ENCODE measurements at places on chromosomes 2 and 18. TPM values are rescaled to one million over a fixed set of nuclear protein-coding genes. Genes with fewer than 3 reads are reported as not detected.
A peak's percentile ranks its signal among the peaks of the same experiment; 100 is the strongest.

Gene BOD1L2
- total RNA-seq: not detected

Gene CD8B
- total RNA-seq: not detected

Gene HAT1
- 42.0 TPM for total RNA-seq

Gene ZNF512
- 34.7 TPM for total RNA-seq

Gene CHST9
- total RNA-seq: not detected

Gene EFEMP1
- total RNA-seq: 1,009 TPM

Gene MC5R
- total RNA-seq: not detected

Gene TMEM182
- not detected for total RNA-seq

Gene NHEJ1
- total RNA-seq: 18.3 TPM

Gene PROKR1
- not detected for total RNA-seq

Gene TXNDC2
- 0.16 TPM for total RNA-seq

Gene IL1RN
- 1.1 TPM for total RNA-seq

Gene COLEC11
- 0.09 TPM for total RNA-seq

Gene CHRNG
- not detected for total RNA-seq

Gene ZSWIM2
- total RNA-seq: not detected

- DNase-seq: no peak
Observed at GRCh38 chr2:141611981-141612380, 518.8 kb downstream of the LRP1B start.

DNA sequence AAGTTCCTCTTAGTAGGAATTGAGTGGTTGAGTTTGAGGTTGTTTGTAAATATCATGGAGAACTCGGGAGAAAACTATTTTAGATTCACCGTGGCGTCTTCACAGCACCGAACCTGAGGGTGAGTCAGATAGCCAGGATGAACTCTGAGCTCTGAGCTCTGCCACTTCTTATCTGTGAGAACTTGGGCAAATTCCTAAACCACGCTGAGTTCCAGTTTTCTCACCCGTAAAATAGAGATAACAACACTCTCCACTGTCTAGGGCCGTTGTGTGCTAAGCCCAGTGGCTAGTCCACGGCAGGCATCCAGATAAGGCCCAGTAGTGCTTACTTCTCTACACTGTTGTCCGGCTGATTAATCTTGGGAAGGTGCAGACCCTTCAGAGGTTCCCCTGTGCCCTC is 7.0 kb downstream of the KIF5C start:
- no peak for DNase-seq

GRCh38 chr18:697800-698199 is 14.6 kb downstream of the ENOSF1 start:
- no peak for DNase-seq

DNA sequence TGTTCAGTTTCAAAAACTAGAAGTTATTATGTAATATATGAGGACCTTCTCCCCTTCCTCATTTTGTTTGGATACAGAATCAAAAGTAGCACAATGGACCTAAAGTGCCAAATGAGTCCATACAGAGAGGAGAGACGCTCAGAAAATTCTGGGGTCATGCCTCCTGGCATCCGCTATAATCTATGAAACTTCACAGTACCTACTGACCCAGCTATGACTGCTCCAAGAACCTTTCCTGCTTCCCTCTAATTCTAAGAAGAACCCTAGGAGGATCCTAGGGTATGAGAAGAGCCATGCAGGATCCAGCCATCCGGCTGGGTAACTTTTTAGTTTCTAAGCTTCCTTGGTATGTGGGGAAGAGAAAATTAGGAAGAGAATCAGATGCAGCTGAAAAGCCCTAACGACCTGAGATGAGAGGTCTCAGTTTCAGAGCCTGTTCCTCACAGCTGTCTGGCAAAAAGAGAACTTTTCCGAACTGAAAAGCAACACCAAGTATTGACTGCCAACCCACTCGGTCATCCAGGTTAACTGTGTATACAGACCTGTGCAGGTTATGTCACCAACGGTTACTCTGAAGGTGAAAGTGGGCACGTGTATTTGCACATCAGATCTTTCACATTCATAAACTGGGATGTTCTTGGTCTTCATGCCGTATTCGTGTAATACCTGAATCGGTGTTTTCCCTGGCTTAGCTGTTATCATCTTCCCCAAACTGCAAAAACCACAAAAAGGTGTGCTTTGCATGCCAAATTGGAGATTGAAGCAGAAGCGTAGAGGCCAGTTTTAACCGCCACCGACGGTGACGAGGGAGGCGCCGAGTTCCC is 1.1 kb downstream of the PRKRA start:
- peak; percentile 16 for DNase-seq

- no peak for DNase-seq
Observed at GRCh38 chr2:229176136-229176535, 95.0 kb downstream of the PID1 start.

DNA sequence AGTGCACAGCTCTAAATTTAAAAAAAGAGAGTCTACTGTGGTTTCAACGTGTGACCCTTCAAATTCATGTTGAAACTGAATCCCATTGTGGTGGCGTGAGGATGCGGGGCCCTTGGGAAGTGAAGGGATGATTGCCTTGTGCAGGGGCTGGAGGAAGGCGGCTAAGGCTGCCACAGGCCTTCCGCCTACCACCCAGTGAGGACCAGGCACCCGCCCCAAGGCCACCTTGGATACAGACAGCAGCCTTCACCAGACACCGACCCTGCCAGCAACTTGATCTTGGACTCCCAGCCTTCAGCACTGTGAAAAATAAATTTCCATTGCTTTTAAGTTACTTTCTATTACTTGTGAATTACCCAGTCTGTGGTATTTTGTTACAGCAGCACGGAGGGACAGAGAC is 103.4 kb upstream of the TMEM18 start:
- DNase-seq: no peak

- DNase-seq: no peak
Observed at GRCh38 chr2:19989342-19989666, 601 bp downstream of the WDR35 start.

GRCh38 chr18:35818353-35818667 is 154.2 kb upstream of the RMP24 start:
- DNase-seq: no peak

DNA sequence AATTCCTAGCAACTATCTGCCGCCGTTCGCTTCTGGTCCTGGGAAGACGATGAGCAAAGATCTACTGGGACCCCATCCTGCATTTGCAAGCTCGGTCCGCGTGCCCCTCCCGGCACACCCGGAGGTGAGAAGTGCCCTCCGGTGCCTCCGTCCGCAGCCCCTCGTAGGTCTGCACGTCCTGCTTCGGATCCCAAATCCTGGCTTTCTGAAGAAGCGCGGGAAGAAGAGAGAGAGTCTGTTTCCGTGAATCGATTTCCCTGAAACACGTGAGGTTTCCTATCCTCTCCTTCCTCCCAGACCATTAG is 5.0 kb upstream of the OSR1 start:
- DNase-seq: peak; percentile 14

- no peak for DNase-seq
Observed at GRCh38 chr2:118823633-118824032, 23.8 kb downstream of the EN1 start.

DNA sequence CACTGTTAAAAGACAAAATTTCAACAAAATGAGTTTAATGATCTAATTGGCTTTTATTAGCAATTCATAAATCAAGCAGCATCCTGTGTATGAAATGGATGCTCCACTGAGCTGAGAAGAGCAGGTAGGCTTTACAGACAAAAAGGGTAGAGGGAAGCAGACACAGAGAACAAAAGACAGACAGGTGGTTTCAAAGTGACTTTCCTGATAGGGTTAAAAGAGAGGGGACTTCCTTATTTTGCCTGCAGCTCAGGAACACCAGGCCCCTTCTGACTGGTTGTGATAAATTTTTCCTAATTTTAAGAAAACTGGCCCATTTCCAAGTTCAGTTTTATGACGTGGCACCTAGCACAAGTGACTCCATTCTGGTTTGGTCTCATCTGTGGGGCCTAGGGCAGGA is 11.9 kb downstream of the TEX51 start:
- DNase-seq: no peak

DNA sequence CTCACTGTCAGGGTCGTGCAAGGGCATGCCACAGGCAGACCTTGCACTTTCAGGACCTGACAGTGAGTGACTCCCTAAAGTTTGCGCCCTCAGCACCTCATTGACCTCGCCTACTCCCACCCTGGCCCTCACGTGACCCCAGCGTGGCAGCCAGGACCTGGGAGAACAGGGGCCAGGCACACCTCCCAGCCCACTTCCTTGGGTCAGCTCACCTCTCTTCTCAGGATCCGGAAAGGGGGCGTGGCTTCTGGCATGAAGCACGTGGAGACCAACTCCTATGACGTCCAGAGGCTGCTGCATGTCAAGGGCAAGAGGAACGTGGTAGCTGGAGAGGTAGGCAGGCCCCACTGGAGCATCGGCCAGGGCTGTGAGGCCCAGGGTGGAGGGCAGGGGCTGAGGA is 8.8 kb downstream of the VIL1 start:
- DNase-seq: no peak

- DNase-seq: no peak
Observed at GRCh38 chr18:28831908-28832307, 655.0 kb upstream of the CDH2 start.

DNA sequence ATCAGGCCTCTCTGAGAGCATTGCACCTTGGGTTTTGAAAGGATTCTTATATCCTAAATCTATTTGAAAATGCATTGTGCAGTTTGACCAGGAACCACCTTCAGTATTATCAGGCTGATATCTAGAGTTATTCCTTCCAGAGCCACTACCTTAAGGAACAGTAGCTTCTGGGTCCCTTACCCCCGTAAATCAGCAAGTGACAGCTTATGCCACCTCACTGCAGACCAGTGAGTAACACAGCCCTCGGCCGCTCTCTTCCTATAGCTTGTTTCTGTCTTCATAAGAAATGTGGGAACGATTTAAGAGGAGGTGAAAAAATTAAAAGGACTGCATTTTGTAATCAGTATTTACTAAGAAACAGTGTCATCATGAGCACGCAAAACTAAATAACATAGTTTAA is 584.2 kb downstream of the GALR1 start:
- no peak for DNase-seq

DNA sequence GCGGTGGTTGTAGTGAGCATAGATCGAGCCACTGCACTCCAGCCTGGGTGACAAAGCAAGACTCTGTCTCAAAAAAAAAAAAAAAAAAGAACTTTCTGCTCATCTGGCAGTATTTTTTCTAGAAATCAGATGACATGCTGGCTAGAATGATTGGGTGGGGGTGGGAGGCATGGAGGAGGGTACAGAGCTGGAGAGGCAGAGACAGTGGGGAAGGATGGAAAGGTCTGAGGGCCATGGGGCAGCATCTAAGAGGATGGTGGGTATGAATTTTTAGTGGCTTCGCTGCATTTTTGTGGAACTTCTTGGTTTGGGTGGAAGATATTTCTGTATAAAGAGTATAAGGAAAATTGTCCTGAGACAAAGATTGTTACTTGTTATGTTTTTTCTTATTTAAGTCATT is 23.3 kb downstream of the ARMC9 start:
- DNase-seq: no peak

- DNase-seq: no peak
Observed at GRCh38 chr2:106267997-106268396, 73.9 kb upstream of the UXS1 start.

DNA sequence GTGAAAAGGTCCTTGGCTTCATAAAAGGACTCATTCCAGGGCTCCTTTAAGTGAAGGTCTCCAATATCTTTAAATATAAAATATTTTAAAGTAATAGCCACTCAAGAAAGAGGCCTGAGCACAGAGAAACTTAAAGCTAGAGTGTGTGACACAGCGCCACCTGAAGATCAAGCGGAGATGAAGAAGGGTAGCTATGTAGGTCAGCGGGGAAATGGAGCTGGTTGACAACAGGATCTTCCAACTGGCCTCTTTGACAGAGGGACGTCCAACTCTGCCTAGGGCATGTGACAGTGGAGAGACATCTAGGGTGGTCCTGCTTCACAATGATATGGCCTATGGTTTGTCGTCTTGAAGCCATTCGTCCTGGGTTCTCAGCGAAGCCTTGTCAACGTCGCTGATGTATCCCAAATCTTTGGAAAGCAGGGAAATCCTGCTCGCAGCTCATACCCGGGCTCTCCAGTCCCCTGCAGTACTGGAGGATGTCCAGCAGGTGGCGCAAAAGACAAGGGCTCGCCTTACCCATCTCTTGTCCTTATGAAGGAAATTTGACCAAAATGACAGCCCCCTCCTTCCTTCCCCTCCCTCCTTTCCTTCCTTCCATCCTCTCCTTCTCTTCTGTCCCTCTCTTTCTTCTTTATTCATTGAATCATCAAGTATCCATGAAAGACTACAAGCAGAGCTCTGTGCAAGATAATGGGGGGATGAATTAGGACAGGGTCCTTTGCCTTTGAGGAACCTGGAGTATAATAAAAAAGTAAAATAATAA is 59.6 kb downstream of the LONRF2 start:
- DNase-seq: peak; percentile 68

DNA sequence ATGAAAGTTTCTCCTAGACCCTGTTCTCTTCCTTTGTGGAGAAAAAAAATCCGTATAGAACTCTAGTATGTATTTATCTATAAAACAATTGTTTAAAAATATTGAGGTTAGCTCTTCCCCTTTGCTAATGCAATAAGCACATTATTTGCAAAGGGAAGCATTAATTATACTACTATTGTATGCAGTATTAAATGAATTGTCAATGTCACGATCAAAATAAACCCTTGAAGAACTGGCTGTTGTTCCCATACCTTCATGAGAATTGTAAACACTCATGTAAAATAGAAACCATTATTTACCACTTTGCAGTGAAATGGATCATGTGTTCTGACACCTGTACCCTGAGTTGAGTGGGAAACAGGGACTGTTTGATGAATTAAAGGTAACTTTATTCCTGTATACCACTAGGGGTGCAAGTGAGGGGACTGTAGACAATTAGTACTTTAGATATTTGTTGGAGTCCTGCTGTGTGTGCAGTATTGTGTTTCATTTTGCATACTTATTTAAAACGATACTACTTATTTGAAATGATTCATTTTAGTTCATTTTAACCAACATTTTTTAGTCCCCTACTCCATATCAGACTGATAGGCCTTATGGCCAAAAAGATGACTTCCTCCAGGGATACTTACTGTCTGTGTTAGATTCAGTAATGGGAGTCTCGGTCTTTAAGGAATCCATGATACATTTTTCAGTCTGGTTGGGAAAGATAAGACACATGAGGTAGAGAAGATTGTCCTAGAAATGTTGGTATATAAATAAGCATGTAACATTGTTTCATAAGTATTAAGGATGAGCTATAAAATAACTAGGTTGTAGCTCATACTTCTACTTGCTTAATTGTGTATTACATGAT is 7.9 kb downstream of the PKP4 start:
- DNase-seq: peak; percentile 43

GRCh38 chr2:197124639-197125390 is 185.8 kb downstream of the ANKRD44 start:
- DNase-seq: peak; percentile 73

GRCh38 chr18:46335534-46336101 is 231.4 kb downstream of the HAUS1 start:
- DNase-seq: no peak

GRCh38 chr2:200613692-200614091 is 27.9 kb downstream of the AOX1 start:
- no peak for DNase-seq

- no peak for DNase-seq
Observed at GRCh38 chr2:15704086-15704787, 112.6 kb downstream of the DDX1 start.

All from fibroblast of the aortic adventitia (primary cell).